ENCODE measurements at places on chromosomes 3 and 15.

DNA sequence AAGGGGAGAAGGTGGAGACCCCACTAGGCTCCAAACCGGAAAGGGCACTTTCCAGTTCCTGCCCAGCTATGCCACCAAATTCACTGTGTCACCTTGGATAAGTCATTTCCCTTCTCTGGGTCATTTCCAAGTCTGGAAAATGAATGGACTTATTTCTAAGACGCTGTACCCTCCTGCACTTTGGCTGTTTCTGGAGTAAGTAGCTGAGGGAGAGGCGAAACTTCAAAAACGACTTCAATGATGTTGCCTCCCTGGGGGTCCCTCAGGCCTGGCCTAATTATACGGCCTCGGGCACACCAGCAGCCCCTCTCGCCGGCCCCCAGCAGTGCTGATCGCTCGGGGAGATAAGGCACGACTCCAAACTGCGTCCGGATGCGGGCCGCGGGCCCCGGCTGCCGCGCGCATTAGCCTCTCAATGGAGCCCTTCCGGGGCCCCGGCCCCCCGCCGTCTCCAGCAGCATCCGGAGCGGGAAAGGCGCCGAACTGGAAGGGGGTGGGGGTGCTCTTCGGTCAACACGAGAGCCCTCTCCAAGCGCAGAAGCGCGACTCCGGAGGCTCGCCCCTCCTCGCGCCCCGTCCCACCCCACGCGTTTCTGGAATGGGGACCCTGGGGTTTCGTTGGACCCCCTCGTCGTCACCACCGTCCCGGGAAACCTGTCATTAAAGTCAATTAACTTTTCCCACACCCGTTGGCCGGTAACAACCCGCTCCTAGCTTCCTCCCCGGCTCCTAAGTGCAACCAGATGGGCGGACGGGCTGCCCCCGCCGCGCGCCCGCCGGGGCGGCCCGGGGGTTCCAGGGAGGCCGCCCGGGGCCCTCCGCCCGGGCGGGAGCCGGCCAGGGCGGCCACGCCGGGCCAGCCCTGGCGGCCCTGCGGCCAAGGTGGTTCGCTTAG, 4.8 kb downstream of the HES1 start:
- DNase-seq = no peak

- DNase-seq = no peak
Measured at GRCh38 chr3:11288021-11288491, 15.9 kb downstream of the ATG7 start.

- DNase-seq = no peak
Measured at GRCh38 chr3:35707904-35708303, 68.6 kb downstream of the ARPP21 start.

GRCh38 chr3:99686955-99687612, 48.7 kb downstream of the COL8A1 start:
- peak; percentile 19 for DNase-seq

DNA sequence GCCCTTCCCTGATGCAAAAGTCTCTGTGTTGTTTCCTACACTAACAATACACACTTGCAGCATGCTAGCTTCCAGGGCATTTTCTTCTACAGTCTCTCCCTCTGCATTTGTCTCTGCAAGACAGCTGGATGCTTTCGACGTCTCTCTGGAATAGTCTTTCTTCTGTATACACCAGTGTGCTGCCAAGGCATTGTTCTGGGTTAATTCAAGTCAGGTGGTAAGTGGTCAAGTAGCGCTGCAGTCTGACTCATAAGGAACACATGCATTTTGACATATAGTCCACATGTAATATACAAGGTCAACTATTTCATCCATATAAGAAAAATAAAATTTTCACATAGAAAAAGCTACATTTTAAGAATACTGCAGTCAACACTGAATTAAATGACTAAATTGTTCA, 92.7 kb downstream of the MYLK start:
- no peak for DNase-seq

DNA sequence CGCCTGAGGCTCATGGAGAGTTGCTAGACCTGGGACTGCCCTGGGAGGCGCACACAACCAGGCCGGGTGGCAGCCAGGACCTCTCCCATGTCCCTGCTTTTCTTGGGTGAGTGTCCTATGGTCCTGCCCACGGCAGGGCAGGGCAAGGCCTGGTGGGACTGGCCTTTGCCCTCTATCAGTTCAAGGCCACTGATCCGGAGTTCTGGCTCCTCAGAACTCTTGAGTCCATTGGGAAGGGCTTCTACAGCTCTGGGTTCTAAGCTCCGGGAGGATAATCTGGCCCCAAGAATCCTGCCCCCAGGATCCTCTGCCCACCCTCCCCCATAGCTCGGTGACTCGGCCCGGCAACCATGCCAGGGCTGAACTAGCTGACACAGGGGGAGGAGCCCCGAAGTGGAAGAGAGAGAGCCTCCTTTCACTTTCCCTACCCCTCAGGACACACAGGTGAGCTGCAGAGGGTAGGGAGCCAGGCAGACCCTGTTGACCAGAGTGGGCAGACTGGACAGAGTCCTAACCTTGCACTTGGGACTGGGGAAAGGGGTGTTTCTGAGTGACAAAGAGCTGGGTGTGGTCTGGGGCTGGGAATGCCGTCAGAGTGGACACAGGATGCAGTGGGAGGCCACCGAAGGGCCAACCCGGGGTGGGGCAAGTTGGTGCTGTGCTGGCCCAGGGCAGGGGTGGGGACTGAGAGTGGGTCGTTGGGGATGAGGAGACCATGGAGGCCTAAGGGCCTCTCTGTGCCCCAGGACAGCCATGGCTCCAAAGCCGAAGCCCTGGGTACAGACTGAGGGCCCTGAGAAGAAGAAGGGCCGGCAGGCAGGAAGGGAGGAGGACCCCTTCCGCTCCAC, 664 bp downstream of the PARP3 start:
- no peak for DNase-seq

DNA sequence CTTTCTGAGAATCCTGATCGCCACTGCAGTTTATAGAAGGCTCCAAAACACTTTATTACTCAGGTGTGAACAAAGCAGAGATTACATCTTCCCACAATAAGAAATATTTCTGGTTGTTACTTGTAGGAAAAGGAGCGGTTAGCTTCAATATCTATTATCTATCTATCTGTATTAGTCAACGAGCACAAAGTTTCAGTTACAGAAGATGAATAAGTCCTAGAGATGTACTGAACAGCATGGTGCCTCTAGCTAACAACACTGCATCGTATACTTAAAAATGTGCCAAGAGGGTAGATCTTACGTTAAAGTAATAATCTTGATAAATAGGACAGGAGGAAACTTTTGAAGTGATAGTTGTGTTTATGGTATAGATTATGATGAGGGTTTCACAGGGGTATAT, 10.9 kb upstream of the CCR3 start:
- DNase-seq = no peak

GRCh38 chr3:177733233-177733632, 536.0 kb upstream of the TBL1XR1 start:
- no peak for DNase-seq

GRCh38 chr15:67090297-67091070, 25.1 kb downstream of the SMAD3 start:
- no peak for DNase-seq

GRCh38 chr3:146813496-146813895, 208.3 kb upstream of the PLSCR5 start:
- DNase-seq = no peak

DNA sequence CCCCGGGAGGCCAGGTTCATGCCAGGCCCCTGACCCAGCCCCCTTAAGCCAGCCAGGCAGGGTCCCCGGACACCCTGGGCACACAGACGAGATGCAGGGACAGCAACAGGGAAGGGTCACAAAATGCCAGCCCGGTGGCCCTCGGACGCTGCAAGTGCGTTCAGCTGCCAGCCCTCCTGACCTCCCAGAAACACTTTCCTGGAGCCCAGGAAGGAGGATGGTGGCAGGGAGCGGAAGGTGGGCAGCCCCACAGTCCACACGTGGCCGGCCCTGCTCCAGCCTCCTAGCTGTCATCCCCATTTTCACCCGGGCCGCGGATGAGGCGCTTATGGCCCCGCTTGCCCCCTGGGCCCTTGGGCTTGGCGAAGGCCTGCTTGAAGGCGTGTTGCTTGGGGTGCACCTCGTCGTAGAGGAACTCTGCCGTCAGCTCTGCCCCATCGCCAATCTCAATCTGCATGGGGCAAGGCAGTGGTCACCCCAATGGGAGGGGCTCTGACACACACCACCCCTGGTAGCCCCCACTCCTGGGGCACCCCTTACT, 3.4 kb upstream of the TLR9 start:
- no peak for DNase-seq

DNA sequence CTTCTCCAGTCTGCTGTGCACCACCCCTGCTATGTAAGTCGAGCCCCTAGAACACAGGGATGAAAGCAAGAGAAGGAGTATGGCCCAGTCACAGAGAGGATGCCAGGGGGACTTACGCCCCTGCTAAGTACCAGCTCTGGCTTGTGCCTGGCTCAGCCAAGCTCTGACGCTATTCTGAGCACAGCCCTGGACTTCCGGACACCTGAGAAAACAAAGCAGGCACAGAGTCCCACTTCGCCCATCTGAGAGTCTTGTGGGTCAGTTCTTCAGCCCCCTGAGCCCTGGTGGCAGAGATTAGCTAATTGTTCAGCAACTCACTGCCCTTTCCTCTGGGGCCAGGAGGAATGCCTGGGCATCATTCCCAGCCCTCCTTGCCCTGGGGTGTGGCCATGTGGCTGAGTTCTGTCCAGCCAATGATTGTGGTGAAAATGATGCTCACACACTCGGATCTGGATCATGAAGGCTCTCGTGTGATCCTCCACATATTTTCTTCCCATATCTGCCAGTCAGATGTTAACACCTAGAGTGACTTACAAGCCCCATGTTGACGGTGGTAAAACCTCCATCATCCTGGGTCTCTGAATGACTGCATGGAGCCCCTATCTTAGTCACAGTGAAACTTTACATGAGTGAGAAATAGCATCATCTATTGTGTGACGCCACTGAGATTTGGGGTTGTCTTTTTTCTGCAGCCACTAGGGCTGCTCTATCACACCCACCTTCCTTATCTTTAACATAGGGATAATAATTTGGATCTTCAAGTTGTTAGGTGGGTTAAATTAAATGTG, 105.7 kb downstream of the TPRA1 start:
- DNase-seq = no peak

GRCh38 chr3:134985864-134986715, 191.0 kb downstream of the EPHB1 start:
- DNase-seq = no peak

DNA sequence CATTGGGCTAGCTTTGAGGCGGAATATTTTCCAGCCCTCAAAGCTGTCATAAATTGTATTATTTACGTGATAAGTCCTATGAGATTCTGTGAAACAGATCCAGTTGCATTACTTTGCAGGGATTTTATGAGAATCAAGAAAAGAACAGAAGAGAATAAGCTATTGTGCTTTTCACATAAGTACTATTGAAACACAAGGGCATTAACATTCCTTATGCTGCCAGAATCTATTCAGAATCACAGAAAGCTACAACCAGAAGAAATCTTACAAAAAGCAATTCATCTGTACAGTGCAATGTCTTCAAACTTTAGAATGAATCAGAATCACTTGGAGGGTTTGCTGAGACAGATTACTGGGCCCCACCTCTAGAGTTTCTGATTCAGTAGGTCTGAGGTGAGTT, 10.6 kb upstream of the CACNA1D start:
- DNase-seq = no peak

DNA sequence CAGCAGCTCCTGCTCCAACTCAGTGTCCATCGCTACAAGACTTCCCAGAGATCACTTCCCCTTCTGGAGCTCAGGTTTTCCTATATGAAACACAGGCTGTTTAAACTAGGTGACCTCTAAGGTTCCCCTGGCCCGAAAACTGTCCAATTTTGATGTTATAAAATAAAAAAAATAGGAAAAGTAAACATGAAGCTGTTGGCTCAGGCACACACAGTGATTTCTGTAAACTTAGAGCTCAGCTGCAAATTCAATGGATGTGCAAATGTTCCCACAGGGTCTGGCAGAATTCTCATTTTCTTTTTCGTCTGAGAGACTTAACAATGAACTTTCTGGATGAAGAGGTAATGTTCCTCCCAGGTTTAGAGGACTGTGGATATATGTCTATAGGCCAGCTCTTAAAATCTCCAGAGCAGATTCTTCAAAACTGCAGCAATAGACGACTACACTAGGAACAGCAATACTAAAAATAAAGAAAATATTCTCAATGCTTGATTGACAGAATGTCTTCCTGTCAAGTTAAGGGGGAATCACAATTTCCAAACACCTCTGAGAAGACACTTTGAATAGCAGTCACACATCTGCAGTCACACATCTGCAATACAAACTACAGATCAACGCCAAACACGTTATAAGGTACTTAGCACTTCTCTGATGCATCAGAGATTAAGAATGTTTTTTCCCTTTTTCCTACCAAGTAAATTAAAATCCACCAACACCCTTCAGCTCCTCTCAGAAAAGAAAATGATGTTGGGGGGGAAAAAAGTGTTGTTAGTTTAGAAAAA, 2.8 kb downstream of the NUP210 start:
- no peak for DNase-seq

DNA sequence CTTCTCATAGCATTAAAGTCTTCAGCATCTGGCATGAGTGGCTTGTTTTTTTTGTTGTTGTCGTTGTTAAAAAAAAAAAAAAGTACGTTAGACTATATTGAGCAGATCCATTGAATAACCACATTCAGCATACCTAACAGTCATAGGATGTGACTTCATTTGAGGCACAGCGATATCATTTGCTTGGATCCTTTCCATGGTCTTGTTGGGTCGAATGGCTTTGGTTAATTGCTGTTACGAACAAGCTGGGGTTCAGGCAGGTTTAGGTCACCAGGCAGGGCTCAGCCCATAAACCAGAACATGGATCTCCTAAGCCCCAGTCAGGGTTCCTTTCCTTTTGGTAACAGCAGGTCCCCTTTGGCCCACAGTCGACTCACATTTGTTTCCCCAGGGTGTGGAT, 76.2 kb downstream of the POLR2M start:
- no peak for DNase-seq

- no peak for DNase-seq
Measured at GRCh38 chr3:197746209-197746608, 3.5 kb upstream of the FYTTD1 start.

DNA sequence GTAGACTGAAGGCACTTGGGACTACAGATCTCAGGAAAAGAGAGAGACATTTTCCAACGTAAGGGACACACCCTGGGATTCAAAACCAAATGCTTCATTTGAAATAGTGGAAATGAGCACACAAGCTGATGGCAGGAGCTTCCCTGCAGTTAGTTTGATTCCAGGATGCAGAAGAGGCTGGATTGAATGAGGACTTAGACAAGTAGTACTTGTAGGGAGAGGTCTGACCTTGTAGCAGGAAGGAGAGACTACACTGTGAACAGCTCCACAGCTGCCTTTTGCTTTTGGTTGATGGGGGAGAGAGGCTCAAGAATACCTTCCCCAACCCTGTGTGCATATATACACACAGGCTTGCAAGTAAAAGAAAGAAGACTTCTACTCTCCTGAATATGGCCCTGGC, 51.5 kb downstream of the PDE8A start:
- DNase-seq = no peak

DNA sequence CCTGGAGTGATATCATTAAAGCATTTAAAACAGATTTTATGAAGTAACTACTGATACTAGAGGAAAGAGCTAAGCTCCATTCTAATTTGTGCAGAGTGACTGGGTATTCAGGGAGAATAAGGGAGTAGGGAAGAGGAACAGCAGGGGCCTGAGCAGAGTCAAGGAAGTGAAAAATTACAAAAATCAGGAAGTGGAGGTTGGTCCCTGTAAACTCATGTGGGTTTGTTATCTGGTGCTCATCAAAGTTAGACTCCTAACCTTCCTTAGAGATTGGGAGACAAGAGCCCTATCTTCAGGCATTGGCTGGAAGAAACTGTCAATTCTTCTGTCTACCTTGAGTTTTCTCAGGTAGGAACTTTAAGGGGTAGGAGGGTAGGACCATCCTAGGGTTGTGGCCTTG, 82.5 kb downstream of the NEK11 start:
- no peak for DNase-seq
